Neural crest cell (in vitro differentiated cells): ENCODE measurements at places on chromosomes 13 and 19. TPM values are rescaled to one million over a fixed set of nuclear protein-coding genes. Genes with fewer than 3 reads are reported as not detected.
A peak's percentile ranks its signal among the peaks of the same experiment; 100 is the strongest.

Gene CLIP3
- total RNA-seq = 33.1 and 37.6 TPM in 2 replicates

Gene ZNF296
- 0.73 and 1.2 TPM in 2 replicates for total RNA-seq

DNA sequence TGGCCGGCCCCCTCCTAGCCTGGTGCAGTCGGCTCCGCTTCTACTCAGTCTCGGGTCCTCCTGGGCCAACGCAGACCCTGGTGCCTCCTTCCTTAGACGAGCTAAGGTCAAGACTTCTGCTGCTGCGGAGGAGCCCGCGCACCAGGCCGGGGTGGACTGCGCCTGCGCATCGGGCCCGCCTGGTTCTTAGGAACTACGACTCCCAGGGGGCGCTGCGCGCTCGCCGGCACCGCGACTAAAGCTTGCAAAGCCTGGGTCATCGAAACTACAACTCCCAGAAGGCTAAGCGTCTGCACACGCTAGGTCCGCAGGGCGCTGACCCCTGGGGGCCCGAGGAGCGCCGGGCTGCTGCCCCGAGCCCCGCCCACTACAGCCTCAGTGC is at the start of gene ZNF835:
TSS of gene ZNF835 (minus strand) at position 145 of the 382 bp plus-strand sequence. CDS start 6,559 bp downstream, outside the sequence.
- DNase-seq = no peak

DNA sequence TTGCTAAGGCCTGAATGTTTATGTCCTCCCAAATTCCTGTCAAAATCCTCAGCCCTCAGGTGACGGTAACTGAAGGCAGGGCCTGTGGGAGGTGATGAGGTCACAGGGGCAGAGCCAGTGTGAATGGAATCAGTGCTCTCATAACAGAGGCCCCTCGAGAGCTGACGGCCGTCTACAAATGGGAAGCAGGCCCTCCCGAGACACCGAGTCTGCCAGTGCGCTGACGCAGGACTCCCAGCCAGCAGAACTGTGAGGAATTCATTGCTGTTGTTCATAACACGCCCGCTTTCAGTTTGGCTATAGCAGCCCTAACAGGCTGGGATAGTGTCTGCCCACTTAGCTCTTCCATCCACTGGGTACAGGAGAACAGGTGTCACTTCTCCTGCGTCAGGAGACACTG is 41.2 kb downstream of the CARS2 start:
- no peak for DNase-seq

DNA sequence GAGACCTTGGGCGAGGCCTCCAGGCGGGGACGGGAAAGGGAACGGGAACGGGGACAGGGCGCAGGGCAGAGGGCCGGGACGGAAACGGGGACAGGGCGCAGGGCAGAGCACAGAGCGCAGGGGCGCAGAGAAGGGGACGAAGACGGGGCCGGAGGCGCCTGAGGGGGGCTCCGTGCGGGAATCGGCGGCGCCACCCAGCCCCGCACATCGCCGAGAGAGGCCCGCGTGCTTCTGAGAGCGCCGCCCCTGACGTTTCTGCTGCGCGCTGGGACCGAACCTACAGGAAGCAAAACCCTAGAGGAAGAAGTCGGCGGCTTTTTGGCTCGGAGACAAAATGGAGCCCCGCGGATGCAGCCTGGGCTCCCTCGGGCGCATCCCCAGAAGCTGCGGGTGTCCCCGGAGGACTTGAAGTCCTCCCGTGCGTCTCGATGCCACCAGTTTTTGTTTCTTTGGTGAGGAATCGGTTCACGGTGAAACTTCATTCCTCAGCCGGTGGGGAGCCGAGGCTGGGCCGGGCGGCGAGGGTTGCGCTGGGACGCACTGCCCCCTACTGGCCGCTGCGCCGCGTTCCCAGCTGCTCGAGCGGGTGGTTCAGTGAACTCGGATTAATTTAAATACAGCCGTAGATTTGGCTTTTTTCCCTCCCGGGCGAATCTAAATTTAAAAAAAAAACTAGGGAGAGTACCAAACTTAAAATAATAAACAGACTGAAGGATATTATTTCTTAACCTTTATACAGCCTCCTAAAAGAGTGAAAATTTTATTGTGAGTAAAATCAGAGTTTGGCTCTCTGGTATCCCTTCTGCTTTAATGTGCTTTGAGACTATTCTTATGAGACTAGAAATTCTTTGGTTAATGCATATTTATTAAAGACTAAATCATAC is 350.0 kb upstream of the ARGLU1 start:
- DNase-seq = peak; percentile 89

- DNase-seq = no peak
These were observed 282.9 kb downstream of the KLF5 start for GRCh38 chr13:73341748-73342147.

DNA sequence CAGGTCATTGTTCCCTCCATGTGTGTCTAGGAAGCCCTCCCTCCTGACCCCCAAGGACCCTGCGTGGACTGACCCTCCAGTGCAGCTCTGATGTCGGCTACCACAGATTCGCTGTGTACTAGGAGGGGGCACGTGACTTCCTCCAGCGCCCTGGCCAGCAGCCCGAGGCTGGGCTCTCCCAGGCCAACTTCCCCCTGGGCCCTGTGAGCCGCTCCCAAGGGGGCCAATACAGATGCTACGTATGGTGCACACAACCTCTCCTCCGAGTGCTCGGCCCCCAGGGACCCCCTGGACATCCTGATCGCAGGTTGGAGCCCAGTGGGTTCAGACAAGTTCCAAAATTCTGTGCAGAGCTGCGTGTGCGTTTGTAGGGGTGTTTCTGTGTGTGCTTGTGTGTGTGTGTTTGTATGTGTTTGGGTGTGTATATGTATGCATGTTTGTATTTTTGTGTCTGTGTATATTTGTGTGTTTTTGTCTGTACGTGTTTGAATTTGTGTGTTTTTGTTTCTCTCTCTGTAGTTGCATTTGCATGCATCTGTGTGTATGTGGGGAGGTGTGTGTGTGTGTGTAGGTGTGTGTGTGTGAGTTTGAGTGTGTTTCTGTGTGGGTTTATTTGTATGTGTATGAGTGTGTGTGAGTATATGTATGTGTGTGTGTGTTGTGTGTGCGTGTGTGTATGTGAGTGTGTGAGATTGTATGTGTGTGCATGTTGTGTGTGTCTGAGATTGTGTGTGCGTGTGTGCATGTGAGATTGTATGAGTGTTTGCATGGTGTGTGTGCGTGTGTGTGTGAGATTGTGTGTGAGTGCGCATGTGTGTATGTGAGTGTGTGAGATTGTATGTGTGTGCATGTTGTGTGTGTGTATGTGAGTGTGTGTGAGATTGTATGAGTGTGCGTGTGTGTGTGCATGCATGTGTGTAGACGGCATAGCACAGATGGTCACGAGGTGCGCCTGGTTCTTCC is 21.4 kb upstream of the LILRA2 start:
- no peak for DNase-seq

GRCh38 chr13:91168386-91168711 is 179.1 kb upstream of the MIR17HG start:
- no peak for DNase-seq

GRCh38 chr19:51253088-51253806 is 2.4 kb downstream of the SIGLECL1 start:
- no peak for DNase-seq

GRCh38 chr19:16208847-16209665 is 11.3 kb downstream of the AP1M1 start:
- DNase-seq = no peak

GRCh38 chr13:44801990-44802389 is 187.3 kb downstream of the NUFIP1 start:
- DNase-seq = no peak

GRCh38 chr19:19900139-19900728 is 512 bp upstream of the ZNF93 start:
- no peak for DNase-seq
